ENCODE measurements at places on chromosomes 3 and 15. TPM values are rescaled to one million over a fixed set of nuclear protein-coding genes. Genes with fewer than 3 reads are reported as not detected.

Gene PROK2
- total RNA-seq: not detected

Gene TTC21A
- total RNA-seq: 15.9 TPM

Gene LRRC49
- total RNA-seq: 0.84 TPM

Gene SSR3
- 64.3 TPM for total RNA-seq

Gene ECE2
- total RNA-seq: not detected

Gene MME
- total RNA-seq: 3.4 TPM

Gene IL17RE
- total RNA-seq: 0.66 TPM

Measured in activated B cell treated with CpG ODN at 0.5 μM for 24 hours (primary cell).